ENCODE measurements at places on chromosomes 5 and 9.

DNA sequence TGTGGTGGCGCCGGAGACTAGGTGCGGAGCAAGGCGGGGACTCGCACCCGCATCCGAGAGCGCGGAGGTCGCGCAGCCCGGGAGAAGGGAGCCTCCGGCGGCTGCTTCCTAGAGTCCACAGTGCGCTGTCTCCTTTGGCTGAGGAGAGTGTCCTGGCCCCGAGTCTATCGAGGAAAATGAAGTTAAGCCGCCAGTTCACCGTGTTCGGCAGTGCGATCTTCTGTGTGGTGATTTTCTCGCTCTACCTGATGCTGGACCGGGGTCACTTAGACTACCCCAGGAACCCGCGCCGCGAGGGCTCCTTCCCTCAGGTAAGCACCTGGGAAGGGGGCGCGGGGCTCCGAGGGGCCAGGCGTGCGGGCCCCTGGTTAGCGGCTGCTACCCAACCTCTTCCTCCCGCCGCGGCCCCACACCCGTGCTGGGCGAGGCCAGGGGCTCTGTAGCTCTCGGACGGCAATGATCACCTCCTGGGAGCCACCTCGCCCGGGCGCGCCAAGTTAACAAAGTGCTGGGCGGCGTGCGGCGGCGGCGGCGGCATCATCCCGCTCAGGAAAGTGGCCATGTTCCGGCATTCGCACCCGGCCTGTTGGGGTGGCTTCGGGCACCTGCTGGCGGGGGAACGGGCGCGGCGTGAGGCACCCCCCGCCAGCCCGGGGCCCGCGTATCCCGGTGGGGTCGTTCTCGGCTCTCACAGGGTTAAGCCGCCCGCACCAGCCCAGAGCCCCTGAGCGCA lies 681 bp downstream of the MAN2A1 start:
- no peak for DNase-seq

GRCh38 chr9:128503870-128504269 lies 649 bp upstream of the GLE1 start:
- no peak for DNase-seq

DNA sequence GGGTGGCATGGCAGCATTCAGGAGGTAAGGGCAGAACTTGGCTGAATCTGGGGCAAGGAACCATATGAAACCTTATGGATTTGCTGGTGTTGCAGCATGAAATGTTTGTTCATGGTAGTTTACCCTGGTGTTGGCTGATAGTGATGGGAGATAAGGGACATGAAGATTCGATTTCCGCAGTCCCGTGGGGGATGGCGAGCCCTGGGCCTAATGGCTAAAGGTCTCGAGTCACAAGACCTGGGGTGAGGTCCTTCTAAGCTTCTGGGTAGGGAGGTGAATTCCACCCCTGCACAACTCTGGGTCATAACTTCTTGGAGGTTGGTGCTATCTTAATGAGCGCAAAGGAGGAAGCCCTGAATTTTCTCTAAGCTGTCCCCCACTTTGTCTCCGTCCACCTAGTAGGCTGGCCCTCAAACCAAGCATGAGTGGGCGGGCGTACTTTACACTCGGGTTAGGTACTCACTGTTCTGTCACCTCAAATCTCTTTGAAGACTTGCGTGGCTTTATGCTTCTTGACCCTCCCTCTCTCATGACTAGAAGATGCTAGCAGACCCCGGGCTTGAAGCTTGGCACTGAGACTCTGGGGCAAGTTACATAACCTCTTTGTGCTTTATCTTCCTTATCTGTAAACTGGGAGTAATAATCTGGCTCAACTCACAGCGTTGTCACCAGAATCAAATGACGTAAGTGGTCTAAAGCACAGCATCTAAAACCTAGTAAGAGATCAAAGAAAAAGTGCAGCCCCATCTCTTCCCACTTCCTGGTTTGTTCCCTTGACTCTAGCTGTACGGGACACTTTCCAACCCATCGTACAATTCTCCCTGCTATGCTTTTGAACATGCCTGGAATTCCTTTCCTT lies 72.5 kb downstream of the BASP1 start:
- no peak for DNase-seq

DNA sequence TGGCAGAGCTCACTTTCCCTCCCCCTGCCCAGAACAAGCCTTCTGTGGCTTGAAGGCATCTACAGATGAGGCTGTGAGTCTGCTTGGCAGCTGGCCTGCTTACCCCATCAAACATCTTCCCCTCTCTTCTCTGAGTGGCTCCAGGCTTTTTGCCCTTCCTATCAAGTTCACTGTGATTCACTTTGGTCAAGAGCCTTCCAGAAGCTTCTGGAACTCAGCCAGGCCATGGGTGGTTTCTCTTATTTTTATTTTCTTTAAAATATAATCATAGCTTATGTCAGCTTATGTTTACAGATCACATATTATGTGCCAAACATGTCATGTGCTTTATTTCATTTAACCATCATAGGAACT lies 267.0 kb downstream of the SEC61B start:
- no peak for DNase-seq

- DNase-seq: no peak
Measured at GRCh38 chr5:142056816-142057696, 44.2 kb upstream of the GNPDA1 start.

GRCh38 chr9:28984016-28984415 lies 1410.7 kb upstream of the C9orf72 start:
- DNase-seq: no peak

GRCh38 chr9:5586391-5586802 lies 42.5 kb upstream of the RIC1 start:
- no peak for DNase-seq

DNA sequence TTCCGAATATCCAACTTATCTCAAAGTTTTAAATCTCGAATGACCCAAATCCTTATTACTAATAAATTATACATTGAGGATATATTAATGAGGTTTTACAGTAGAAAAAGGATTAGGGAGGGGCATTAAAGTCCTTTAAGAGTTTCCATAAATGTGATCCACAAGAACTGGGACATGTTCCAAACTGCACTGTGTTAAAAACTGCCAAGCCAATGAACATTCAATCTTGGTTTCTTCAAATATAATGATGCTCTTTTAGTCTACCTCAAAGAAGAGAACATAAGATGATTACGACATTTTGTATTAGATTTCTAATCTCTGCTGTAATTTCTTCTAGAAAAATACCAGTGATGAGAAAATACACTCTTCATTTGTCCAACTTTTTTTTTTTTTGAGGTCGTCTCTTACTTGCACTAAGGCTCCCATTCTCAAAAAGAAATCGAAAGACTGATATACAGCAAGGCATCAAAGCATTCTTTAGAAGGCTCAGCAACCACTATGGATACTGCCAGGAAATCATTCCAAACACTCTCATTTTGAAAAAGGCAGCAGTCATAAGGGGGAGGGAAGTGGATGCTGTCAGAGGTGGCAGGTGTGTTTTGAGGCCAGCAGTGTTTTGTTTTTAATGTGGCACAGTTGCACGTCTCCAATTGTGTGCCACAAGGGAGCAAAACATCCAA lies 1.7 kb downstream of the PTAR1 start:
- DNase-seq: no peak

- no peak for DNase-seq
Measured at GRCh38 chr9:108750661-108751215, 105.0 kb downstream of the ACTL7B start.

Data from D721Med (cell line).